ENCODE measurements at places on chromosomes 3 and 15.

GRCh38 chr3:132417695-132418411, 551 bp downstream of the DNAJC13 start:
- DNase-seq = no peak

DNA sequence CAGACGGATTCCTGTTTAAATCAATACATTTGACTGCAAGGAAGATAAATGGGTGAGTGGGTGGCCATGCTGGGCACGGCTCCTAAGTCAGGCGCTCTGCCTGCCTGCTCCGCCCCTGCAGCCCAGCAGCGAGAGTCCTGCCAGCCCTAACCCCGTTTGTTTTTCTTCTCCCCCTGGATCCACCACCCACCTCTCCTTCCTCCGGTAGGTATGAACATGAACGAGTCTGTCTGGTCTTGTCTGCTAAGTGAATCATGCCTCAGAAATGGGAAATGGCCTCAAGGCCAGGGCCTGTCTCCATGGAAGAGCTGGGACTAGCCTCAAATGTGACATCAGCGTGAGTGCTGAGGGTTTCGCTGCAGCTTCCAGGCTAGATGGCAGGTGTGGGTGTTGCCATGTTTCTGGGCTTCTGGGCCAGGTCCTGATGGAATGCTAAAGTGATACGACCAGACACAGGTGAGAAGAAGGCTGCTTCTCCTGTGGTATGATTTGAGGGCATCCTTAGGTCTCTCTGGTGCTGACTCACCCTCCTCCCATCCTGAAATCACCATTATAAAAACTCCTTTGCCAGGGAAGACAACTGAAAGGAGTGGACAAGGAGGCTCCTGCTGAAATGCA, 5.6 kb upstream of the FEM1B start:
- no peak for DNase-seq

- DNase-seq = no peak
Measured at GRCh38 chr3:55458181-55458790, 28.8 kb downstream of the WNT5A start.

GRCh38 chr15:71572452-71573053, 237.8 kb upstream of the NR2E3 start:
- no peak for DNase-seq

GRCh38 chr3:50274371-50275104, 4.3 kb upstream of the LSMEM2 start:
- peak; percentile 27 for DNase-seq

DNA sequence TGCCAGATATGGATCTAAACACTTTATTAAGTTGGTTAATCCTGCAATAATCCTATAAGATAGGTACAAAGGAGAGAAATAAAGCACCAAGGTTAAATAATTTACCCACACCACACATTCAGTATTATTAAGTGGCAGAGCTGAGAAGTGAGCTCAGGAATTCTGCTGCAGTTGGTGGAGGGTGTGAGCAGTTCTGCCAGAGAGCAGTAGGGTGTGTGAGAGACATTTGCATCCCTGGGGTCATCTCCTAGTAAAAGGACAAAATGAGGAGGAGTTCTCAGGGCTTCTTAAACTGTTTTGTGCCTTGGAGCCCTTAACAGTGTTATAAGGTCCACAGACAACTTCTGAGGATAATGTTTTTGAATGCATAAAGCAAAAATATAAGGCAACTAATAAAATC, 484.5 kb downstream of the TAFA4 start:
- no peak for DNase-seq

Data from stimulated activated CD8-positive, alpha-beta memory T cell treated with anti-CD3 and anti-CD28 coated beads, Interleukin-4, amount 100 ng/mL, for 1 hour (primary cell).